CD4-positive, alpha-beta memory T cell (primary cell): ENCODE measurements at places on chromosomes 1 and 21. TPM values are rescaled to one million over a fixed set of nuclear protein-coding genes. Genes with fewer than 3 reads are reported as not detected.
A peak's percentile ranks its signal among the peaks of the same experiment; 100 is the strongest.

RHBDL2 gene
- total RNA-seq, result not detected

- H3K4me3 ChIP-seq, result no peak overlapping the region
- H3K27ac ChIP-seq, result no peak overlapping the region
- no peaks in the 10 kb centered on the region for H3K36me3 ChIP-seq
- peaks cover 9% of the 10 kb centered on the region for H3K4me1 ChIP-seq
- no peaks in the 10 kb centered on the region for H3K27me3 ChIP-seq
Observed at GRCh38 chr21:17693801-17694200, 81.1 kb upstream of the BTG3 start.

- no peaks in the 10 kb centered on the region for H3K36me3 ChIP-seq
- no peaks in the 10 kb centered on the region for H3K27me3 ChIP-seq
- H3K4me1 ChIP-seq, result no peaks in the 10 kb centered on the region
- H3K27ac ChIP-seq, result no peak overlapping the region
Observed at GRCh38 chr21:30102871-30103270, 63.7 kb downstream of the CLDN17 start.

DNA sequence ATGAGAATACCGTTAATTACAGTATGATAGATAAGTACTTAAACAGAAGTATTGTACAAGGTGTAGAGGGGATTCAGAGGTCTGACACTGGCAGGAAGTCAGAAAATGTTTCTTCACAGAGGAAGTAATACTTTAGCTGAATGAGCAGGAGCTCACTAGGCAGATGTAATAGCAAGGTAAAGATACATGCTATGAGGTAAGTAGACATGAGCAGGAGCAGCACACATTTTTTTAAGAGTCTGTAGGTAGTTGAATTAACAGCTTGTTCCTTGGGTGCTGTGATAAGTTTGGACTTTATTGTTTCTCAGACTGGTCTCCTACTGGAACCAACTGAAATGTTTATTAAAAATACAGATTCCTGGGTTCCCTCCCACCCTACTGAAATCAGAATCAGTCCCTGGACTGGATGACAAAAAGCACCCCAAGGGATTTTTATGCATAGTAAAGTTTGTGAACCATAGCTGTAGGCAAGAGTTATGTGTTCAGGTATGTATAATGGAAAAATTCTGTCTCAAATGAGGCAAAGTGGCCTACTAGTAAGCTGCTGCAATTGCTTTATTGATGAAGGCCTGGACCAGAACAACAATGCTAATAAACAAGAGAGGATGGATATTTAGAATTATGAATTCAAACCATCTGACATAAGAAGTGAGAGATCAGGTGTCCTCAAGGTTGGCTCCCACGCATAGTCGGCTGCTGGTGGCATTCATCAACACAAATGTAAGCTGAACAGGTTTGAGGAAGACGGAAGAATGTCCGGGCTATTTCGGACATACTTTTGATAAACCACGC, 902 bp downstream of the AP4B1 start:
- peaks cover 30% of the 10 kb centered on the region for H3K36me3 ChIP-seq
- peaks cover 50% of the 10 kb centered on the region for H3K4me1 ChIP-seq
- peak overlapping the region; percentile 39 for H3K4me3 ChIP-seq
- peak overlapping the region; percentile 96 for H3K27ac ChIP-seq

DNA sequence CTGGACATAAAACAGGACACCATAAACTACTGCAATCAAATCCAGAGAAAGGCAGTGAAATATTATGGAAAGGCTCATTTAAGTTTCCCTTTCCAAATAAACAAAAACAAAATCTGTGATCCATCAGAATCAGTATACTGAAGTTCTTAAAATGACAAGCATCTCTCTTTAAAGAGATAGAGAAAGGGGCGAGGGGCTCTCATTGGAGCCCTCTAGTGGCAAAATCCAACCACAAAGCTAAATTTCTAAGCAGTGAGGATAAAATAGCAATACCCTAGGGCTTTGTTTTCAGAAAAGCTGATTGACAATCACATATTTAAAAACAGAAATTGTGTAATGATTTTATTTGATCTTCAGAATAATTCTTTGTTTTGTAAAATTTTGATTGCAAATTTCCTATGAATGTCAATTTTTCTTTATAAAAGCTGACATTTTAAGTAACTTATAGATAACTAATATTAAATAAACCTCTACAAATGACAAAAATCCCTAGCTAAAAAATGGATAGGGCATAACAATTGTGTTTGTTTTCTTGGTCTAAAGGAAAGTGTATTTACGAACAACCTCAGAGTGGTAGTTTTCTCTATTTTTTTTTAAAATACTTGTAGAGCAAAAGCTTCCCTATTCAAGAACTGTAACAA, 138.2 kb downstream of the COL24A1 start:
- no peaks in the 10 kb centered on the region for H3K4me1 ChIP-seq
- DNase-seq, result peak; percentile 7
- no peaks in the 10 kb centered on the region for H3K27me3 ChIP-seq

DNA sequence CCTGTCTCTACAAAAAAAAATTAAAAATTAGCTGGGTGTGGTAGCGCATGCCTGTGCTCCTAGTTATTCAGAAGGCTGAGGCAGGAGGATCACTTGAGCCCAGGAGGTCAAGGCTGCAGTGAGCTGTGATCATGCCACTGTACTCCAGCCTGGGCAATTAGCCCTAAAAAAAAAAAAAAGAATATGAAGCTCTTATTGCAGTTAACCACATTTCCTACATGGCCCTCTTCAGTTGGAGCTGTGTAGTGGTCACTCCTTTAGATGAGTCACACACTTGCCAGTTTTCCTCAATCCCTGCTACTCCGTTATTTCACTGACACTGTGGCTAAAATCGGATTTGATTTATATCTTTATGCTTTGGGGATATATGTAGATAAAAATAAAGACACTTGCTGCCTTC, 11.8 kb downstream of the NFYC start:
- no peaks in the 10 kb centered on the region for H3K27me3 ChIP-seq
- H3K27ac ChIP-seq, result no peak overlapping the region
- no peak overlapping the region for H3K4me3 ChIP-seq
- H3K4me1 ChIP-seq, result peaks cover 47% of the 10 kb centered on the region

RXFP4 gene
- total RNA-seq, result not detected

GRCh38 chr1:206606867-206607266, 5.4 kb downstream of the EIF2D start:
- H3K4me1 ChIP-seq, result peaks cover 11% of the 10 kb centered on the region
- no peak overlapping the region for H3K27ac ChIP-seq
- no peaks in the 10 kb centered on the region for H3K27me3 ChIP-seq
- DNase-seq, result peak; percentile 11
- H3K4me3 ChIP-seq, result no peak overlapping the region

DNA sequence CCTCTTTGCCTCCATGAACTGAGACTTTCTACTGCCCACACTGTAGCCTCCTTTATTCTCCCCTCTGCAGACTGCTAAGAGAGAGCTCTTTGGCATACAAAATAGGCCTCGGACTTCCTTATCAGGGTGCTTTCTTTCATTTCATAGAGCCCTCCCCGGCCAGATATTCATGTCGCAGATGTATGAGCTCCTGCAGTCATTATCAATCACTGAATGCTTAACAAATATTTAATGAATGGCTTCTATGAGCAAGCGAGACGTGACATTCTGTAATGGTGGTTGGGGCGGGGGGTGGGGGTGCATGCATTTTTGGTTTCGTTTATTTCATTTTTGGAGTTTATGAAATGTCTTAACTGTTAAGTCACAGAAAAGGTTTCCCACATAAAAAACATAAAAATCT, 344.8 kb upstream of the KAZN start:
- H3K4me3 ChIP-seq, result no peak overlapping the region
- H3K27me3 ChIP-seq, result no peaks in the 10 kb centered on the region

GRCh38 chr1:46131093-46131492, 1.3 kb downstream of the PIK3R3 start:
- H3K4me3 ChIP-seq, result no peak overlapping the region
- H3K27ac ChIP-seq, result no peak overlapping the region
- H3K4me1 ChIP-seq, result peaks cover 17% of the 10 kb centered on the region
- no peaks in the 10 kb centered on the region for H3K36me3 ChIP-seq
- DNase-seq, result no peak
- H3K27me3 ChIP-seq, result peaks cover 14% of the 10 kb centered on the region

DNA sequence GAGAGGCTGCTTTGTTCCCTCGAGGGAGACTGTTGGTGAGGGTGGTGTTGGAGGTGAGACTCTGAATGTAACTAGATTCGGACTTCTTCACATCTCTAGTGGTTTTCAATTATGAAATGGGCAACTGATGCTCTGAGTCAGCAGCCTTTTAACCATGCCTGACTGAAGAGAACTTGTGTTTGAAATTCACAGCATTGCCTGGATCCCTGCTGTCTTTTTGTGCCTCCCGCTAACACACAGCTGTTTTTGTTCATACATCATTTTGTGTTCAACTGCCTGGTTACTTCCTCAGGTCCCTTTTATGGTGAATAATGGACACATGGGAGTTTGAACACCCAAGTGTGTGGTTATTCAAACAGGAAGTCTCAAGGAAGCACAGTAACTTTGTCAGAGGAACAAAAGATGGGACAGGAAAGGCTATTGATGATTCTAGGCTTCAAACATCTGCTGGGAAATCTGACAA, 16.8 kb downstream of the LAMC1 start:
- DNase-seq, result no peak
- H3K4me3 ChIP-seq, result no peak overlapping the region
- H3K36me3 ChIP-seq, result no peaks in the 10 kb centered on the region
- H3K4me1 ChIP-seq, result no peaks in the 10 kb centered on the region

GRCh38 chr1:42531043-42531442, 68.0 kb downstream of the CCDC30 start:
- H3K27me3 ChIP-seq, result no peaks in the 10 kb centered on the region
- H3K4me1 ChIP-seq, result no peaks in the 10 kb centered on the region
- H3K4me3 ChIP-seq, result no peak overlapping the region
- DNase-seq, result no peak
- no peaks in the 10 kb centered on the region for H3K36me3 ChIP-seq

DNA sequence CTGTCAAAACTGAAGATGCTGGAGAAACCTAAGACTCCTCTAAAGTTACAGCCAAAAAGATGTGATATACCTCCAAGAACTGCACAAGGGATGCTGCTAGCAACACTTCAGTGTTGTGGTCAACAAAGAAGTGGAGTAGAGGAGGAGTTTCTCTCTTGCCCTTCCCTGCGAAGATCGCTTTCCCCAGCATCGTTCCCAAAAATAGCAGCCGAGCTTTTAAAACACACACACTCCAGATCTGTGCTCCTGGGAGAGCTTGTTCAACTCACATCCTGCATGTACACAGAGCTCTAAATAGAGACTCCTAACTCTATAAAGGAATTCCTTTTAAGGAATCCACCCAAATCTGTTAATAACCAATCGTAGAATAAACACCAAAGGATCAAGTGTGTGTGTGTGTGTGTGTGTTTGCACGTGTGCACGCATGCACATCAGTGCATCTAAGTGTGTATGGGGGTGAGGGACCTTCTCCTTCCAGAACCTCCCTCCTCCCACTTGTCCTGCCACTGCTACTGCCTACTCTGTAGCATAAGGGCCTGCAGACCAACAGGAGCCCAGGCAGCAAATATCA, 58.5 kb downstream of the PSMG1 start:
- H3K4me3 ChIP-seq, result no peak overlapping the region
- no peaks in the 10 kb centered on the region for H3K4me1 ChIP-seq
- H3K27ac ChIP-seq, result no peak overlapping the region
- DNase-seq, result no peak

DNA sequence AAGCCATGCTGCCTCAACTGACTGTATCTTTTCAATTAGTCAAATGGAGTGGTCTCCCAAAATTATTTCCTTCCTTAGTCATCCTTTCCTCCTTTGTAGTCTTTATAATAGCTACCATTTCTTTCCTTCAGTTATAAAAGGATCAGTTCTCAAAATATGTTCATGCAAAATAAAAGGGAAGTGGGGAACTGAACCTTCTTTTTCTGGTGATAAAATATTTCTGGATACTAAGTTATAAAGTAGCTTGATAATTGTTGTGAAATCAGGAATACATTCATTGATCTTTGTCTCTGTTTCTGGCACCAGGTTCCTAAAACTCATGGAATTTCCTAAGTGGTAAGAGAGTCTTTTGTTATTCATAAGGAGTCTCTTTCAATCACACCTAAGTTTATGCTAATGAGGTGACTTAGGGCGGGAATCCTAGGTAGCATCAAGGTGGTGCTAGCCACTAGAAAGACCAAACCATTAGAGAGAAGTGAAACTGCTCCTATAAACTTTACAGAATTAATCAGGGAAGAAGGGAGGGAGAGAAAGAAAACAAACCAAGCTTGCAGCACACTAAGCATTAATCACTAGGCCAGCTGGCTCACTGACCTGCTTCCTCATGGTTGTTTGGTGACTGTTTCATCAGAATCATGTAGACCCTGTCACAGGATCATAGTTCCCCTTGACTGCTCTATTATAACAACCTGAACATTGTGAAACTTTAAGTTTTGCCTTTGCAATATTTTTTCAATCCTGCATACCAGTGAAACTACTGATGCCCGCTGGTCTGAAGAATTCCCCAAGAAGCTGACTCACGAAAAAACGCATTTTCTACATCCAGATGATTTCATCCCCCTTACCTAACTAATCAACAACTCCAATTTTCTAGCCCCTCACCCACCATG, 161.6 kb upstream of the PTBP2 start:
- DNase-seq, result no peak
- no peaks in the 10 kb centered on the region for H3K4me1 ChIP-seq
- H3K27ac ChIP-seq, result no peak overlapping the region
- no peaks in the 10 kb centered on the region for H3K36me3 ChIP-seq
- no peaks in the 10 kb centered on the region for H3K27me3 ChIP-seq
- H3K4me3 ChIP-seq, result no peak overlapping the region

- no peaks in the 10 kb centered on the region for H3K27me3 ChIP-seq
- DNase-seq, result no peak
- no peak overlapping the region for H3K4me3 ChIP-seq
- H3K36me3 ChIP-seq, result no peaks in the 10 kb centered on the region
- H3K4me1 ChIP-seq, result peaks cover 12% of the 10 kb centered on the region
Observed at GRCh38 chr1:232940262-232940661, 10.1 kb upstream of the NTPCR start.

MLLT11 gene
- 4.5 TPM for total RNA-seq

CDCA8 gene
- 0.61 TPM for total RNA-seq

- H3K27me3 ChIP-seq, result no peaks in the 10 kb centered on the region
- no peaks in the 10 kb centered on the region for H3K36me3 ChIP-seq
- no peak overlapping the region for H3K27ac ChIP-seq
- no peak for DNase-seq
- no peak overlapping the region for H3K4me3 ChIP-seq
- H3K4me1 ChIP-seq, result peaks cover 8% of the 10 kb centered on the region
Observed at GRCh38 chr1:204705888-204706837, 20.6 kb upstream of the LRRN2 start.

RAP1GAP gene
- total RNA-seq, result 0.72 TPM

DNA sequence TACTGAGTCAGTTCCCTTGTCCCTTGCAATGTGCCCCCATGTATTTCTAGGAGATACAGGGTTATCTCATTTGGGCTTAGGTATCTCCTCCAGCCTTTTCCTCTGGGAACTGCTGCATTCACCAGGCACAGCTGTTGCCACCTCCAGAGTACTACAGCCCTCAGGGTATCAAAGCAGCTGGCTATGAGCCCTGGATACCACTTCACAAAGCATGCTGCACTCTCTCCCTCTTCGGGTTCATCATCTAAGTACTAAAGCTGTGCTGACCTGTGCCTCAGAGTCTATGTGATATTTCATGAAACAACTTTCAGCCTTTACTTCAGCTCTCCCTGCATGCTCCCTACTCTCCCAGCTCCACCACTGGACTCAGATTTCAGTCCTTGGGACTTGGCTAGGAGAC, 62.3 kb downstream of the CCDC185 start:
- H3K27me3 ChIP-seq, result no peaks in the 10 kb centered on the region
- no peaks in the 10 kb centered on the region for H3K4me1 ChIP-seq
- no peak overlapping the region for H3K4me3 ChIP-seq
- H3K27ac ChIP-seq, result no peak overlapping the region
- no peak for DNase-seq
- no peaks in the 10 kb centered on the region for H3K36me3 ChIP-seq

STUM gene
- not detected for total RNA-seq
